ENCODE measurements at places on chromosomes 16 and 17. TPM values are rescaled to one million over a fixed set of nuclear protein-coding genes. Genes with fewer than 3 reads are reported as not detected.

DNA sequence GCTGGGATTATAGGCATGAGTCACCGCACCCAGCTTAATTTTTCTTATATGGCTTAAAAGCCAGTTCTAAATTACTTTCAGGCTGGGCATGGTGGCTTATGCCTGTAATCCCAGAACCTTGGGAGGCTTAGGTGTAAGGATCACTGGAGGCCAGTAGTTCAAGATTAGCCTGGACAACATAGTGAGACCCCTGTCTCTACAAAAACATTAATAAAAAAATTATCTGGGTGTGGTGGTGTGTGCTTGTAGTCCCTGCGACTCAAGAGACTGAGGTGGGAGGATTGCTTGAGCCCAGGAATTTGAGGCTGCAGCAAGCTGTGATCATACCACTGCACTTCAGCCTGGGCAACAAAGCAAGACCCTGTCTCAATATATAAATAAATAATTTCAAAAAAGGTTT is 10.8 kb upstream of the SMARCD2 start:
- H3K27me3 ChIP-seq: peaks cover 73% of the 10 kb centered on the region
- no peak overlapping the region for H3K4me3 ChIP-seq
- DNase-seq: no peak
- H3K4me1 ChIP-seq: no peaks in the 10 kb centered on the region

DNA sequence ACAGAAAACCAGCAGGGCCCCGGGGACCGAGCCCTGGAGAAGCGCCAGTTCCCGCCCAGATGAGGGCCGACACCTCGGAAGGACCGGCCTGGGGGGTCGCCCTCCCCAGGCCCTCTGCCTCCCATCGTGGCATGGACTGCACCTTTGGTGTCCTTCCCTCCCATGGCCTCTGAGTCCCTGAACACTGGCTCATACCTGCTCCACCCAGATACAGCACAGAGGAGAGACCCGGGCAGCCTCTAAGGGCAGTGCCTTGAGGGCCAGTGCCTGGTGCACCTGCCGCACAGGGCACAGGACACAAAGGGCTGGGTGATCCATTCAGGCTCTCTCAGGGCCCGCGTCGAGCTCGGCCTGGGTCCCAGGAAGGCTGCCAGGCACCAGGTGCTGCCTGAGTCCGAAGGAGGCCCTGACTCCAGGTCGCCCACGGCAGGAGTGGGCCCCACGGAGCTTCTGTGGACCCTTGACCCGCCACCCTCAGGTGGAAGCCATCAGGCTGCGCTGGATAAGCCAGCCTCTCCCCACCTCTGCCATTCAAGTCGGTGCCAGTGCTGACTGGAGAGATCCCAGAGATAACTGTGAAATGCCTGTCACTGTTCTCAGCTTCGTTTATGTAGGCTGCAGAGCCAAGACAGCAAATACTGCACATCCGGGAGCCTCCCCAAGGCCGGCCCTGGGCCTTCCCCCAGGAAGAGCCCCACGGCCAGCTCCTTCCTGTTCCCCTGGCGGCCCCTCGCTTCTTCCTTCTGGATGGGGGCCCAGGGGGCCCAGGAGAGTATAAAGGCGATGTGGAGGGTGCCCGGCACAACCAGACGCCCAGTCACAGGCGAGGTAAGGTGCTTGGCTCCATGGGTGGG is at the start of gene ZG16B:
Gene ZG16B (plus strand): TSS at position 803 of the 854 bp plus-strand sequence. CDS start 139 bp downstream, outside the sequence.
- DNase-seq: no peak
- peaks cover 5% of the 10 kb centered on the region for H3K27me3 ChIP-seq
- H3K27ac ChIP-seq: no peak within 1 kb of the TSS
- H3K4me3 ChIP-seq: no peak within 1 kb of the TSS

DNA sequence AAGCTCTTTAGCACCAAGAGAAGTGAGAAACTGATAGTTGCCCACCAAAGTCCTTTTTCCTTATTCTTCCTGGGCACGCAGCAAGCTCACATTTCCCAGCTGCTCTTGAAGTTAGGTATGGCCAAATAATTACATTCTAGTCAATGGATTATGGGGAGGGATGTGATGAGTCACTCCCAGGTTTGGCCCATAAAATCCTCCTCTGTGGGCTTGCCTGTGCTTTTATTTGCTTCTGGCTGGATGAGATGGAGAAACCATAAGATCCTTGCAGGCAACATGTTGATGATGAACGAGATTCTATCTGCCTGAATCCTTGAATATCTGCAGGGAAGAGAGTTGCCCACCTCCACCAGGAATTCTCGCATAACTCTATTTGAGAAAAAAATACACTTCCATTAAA is 568.3 kb upstream of the SALL1 start:
- peaks cover 4% of the 10 kb centered on the region for H3K27me3 ChIP-seq
- no peak overlapping the region for H3K27ac ChIP-seq
- H3K36me3 ChIP-seq: no peaks in the 10 kb centered on the region

DNA sequence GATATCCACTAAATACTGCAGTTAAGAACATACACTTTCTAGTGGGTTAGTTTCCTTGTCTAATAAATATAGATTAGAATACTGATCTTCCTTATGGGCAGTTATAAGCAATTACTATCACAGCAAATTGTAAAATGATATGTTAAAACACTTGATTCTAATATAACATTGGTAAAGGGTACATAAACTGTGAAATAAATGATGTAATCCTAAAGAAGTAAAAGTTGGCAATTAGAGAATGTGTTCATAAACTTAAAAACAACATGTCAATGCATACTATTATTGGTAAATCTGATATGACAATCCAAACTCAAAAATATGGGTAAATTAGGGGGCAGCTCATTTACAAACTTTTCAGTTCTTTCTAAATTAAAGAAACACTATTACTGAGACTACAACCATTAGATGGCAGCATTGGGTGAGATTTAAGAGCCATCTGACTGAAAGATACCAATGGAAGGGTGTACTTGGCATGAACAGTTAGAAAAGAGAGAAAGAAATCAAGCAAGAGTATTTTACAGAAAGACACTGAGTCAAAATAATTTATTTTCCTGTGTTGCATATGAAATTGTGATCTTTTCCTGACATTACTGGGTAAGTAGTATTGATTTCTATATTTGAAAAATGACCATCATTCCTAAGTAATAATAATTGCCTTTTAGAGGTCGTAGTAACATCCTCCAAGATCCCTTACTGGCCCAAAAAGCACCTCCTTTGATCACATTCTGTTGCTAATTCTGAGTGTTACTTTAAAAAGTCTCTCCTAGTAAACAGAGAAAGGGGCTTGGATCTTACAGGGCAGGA is 119.6 kb downstream of the SPAG9 start:
- no peaks in the 10 kb centered on the region for H3K27me3 ChIP-seq
- H3K27ac ChIP-seq: no peak overlapping the region
- no peak for DNase-seq
- no peak overlapping the region for H3K4me3 ChIP-seq

- peaks cover 3% of the 10 kb centered on the region for H3K4me1 ChIP-seq
- peaks cover 21% of the 10 kb centered on the region for H3K36me3 ChIP-seq
- H3K27ac ChIP-seq: no peak overlapping the region
Measured at GRCh38 chr16:20844588-20844987, 38.3 kb downstream of the REXO5 start.

GRCh38 chr16:19512297-19512696 is 9.6 kb downstream of the GDE1 start:
- H3K27ac ChIP-seq: no peak overlapping the region
- no peak for DNase-seq
- H3K4me1 ChIP-seq: no peaks in the 10 kb centered on the region

DNA sequence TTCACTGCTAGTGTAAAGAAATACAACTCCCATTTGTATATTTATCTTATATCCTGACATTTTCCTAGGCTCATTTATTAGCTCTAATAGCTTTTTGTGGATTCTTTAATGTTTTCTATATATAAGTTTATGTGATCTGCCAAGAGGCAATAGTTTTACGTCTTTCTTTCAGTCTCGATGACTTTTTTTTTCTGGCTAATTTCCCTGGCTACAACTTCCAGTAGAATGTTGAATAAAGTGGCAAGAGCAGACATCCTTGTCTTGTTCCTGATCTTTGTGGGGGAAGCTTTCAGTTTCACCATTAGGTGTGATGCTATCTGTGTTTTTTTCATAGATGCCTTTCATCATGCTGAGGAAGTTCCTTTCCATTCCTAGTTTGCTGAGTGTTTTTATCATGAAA is 43.9 kb upstream of the ABCA3 start:
- peaks cover 30% of the 10 kb centered on the region for H3K4me1 ChIP-seq
- H3K36me3 ChIP-seq: peaks cover 11% of the 10 kb centered on the region
- no peak overlapping the region for H3K27ac ChIP-seq

DNA sequence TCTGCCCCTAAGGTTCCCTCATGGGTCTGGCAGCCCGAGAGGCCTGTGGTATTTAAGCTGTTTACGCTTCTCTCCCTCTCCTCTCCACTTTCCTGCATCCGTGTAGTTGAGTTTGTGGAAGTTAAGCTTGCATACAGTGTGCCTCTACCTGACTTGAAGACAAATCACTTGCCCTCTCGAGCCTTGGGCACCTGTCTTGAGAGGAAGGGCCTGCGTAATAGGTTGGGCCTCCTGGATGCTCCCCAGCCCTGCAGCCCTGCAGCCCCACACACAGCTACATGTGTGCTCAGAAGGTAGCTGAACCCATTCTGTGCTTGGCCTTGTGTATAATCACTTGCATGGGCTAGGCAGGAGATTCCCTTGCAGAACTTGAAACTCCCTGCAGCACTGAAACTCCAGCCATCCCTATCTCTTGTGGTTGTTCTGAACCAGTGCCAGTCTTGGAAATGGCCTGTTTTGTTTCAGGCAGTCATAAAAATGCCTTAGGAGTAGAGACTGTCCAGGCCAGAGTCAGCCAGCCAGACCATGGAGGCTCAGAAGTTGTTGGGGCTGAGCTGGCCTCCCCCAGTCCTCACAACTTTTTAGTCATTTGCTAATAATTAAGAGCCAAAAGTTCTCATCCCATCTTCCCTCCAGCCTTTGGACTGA is 134.6 kb downstream of the CLEC16A start:
- no peak for DNase-seq
- H3K36me3 ChIP-seq: no peaks in the 10 kb centered on the region
- no peak overlapping the region for H3K4me3 ChIP-seq
- peaks cover 12% of the 10 kb centered on the region for H3K4me1 ChIP-seq
- no peak overlapping the region for H3K27ac ChIP-seq

GRCh38 chr17:40597156-40597555 is 31.9 kb upstream of the CCR7 start:
- H3K27ac ChIP-seq: no peak overlapping the region
- H3K4me3 ChIP-seq: no peak overlapping the region
- no peaks in the 10 kb centered on the region for H3K27me3 ChIP-seq
- H3K4me1 ChIP-seq: peaks cover 9% of the 10 kb centered on the region
- no peak for DNase-seq
- H3K36me3 ChIP-seq: no peaks in the 10 kb centered on the region

DNA sequence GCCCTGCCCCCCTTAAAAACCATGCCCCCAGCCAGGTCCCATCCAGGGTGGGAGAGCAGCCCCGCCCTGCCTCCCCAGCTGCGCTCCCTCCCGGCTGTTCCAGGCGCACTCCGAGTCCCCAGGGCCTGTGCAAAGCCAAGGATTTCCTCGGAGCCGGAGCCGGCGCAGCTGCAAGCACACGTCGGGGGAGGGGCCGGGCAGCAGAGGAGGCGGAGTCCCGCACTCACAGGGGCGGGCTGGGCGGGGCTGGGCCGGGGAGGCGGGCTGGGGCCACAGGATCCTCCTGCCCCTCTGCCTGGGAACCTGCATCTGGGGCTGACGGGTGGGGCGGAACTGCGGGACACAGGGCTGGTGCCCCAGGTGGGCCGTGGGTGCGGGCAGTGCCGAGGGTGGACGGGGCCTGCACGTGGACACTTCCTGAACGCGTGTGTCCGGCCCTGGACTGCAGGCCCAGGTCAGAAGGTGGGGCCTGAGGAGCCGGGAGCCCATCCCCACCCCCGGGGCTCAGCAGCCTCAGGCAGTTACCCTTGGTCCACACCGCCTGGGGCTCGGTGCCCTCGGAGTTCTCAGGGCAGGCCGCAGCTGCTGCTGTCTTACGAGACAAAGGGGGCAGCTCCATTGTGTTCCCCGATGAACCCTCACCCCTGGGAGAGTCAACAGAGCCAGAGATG is 24.0 kb upstream of the SSTR5 start:
- peak; percentile 86 for DNase-seq
- H3K4me3 ChIP-seq: no peak overlapping the region
- H3K27me3 ChIP-seq: no peaks in the 10 kb centered on the region
- no peaks in the 10 kb centered on the region for H3K4me1 ChIP-seq
- H3K27ac ChIP-seq: no peak overlapping the region
- no peaks in the 10 kb centered on the region for H3K36me3 ChIP-seq

DNA sequence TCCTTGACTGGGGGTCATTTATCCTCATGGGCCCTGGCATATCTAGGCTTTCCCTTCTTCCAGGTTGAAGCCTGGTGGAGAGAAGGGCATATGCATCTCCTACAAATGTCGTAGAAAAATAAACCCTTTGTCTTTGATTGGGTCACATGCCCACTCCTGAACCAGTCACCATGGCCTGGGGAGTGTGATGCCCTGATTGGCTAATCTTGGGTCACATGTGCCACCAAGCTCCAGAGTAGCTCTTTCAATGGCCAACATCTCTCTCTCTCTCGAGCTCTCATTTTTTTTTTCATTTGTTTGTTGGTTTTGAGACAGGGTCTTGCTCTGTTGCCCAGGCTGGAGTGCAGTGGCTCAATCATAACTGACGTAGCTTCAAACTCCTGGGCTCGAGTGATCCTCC is 5.6 kb upstream of the XPO6 start:
- H3K36me3 ChIP-seq: no peaks in the 10 kb centered on the region
- no peak overlapping the region for H3K4me3 ChIP-seq

DNA sequence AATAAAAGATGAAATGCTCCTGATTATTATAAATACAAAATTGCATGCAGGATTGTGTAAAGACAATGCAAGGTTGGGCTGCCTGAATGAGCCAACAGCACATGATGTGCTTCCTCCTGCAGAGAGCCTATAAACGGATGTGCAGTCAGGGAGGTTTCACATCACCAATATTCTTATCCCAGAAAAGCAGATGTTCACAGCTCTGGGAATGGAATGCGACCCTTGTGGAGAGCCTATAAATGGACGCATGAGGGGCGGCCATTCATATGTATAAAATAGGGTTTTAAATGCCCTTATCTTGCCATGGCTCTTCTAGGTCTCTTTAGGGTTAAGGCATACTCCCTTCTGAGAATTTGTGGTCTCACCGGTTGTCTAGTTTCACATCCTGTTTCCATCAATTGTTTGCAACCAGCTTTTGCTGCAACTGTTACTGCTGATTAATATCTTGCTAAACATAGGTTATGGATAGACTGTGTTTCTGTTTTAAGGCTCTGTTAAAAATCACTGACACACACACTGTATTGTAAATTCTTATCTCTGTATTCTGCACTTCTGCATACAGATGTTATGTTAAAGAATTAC is 31.9 kb downstream of the SLFN11 start:
- no peak for DNase-seq
- peaks cover 6% of the 10 kb centered on the region for H3K4me1 ChIP-seq
- H3K36me3 ChIP-seq: peaks cover 13% of the 10 kb centered on the region
- no peak overlapping the region for H3K4me3 ChIP-seq

DNA sequence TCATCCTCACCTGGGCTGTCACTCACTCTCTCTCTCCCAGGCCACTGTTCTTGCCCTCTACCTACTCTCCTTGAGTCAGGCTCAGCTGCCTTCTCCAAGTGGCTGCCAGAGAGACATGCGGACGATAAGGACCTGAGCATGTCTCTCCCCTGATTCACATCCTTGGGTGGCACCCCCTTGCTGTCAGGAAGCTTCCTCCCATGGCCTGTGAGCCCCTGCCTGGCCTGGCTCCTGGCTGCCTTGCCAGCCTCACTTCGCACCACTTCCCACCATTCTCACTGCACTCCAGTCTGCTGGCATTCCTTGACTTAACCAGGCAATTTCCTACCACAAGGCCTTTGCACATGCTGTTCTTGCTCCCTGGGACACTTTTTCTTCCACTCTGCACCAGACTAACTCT is 2.7 kb upstream of the ALDH3A1 start:
- DNase-seq: no peak
- H3K27me3 ChIP-seq: peaks cover 6% of the 10 kb centered on the region
- no peak overlapping the region for H3K4me3 ChIP-seq
- H3K36me3 ChIP-seq: no peaks in the 10 kb centered on the region
- peaks cover 18% of the 10 kb centered on the region for H3K4me1 ChIP-seq

Gene LHX1
- 1.3 TPM for total RNA-seq

Gene CA5A
- not detected for total RNA-seq

Gene SPN
- 2.3 TPM for total RNA-seq

Gene KRTAP4-4
- total RNA-seq: not detected

Gene MT2A
- 149 TPM for total RNA-seq
